PC-3 (cell line): ENCODE measurements at places on chromosomes 3 and 15. TPM values are rescaled to one million over a fixed set of nuclear protein-coding genes. Genes with fewer than 3 reads are reported as not detected.

Gene SIDT1
- 14.1 and 18.4 TPM in 2 replicates for total RNA-seq

Gene P2RY1
- 0.29 and 0.81 TPM in 2 replicates for total RNA-seq

Gene CIB1
- total RNA-seq = 83.7 and 85.8 TPM in 2 replicates

Gene CCR8
- not detected in 2 replicates for total RNA-seq

- peak; percentile 75 for DNase-seq
- no peak overlapping the region for H3K4me3 ChIP-seq
- peaks cover 12% of the 10 kb centered on the region; the same call in 1 of the 2 replicates for H3K4me1 ChIP-seq
- H3K27ac ChIP-seq = no peak overlapping the region
- no peaks in the 10 kb centered on the region for H3K27me3 ChIP-seq
These were observed 327.0 kb upstream of the RORA start for GRCh38 chr15:61556037-61556648.

DNA sequence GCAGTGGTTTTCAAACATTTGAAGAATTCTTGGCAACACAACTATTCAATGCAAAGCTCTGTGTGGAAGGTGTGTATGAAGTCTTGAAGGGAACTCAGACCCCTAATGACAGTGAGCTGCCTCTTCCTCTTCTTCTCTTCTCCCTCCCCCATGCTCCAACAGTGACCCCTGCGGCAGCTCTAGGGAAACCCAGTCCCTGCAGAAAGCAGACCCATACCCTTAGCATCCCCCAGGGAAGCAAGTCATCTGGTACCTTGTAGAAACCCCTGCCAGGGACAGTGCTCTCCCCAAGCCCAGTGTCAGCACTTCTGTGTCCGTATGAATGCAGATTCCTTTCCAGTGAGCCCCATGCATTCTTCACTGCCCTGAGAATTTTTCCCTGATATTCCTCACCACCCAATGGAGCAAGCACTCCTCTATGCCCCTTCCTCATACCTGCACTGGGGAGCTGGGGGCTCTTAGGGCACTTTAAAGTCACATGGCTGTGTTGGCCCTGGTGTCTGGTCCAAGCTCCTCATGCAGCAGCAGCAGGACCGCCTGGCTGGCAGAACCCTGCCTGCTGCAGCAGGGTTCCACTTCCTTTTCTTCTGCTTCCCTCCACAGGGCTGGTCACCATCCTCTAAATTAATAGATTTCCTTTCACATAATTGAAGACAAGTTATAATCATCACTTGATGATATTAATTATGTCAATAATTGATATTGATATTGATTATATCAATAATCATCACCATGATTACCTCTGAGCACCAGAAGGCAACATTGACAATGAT, 442.5 kb downstream of the EPHB1 start:
- H3K27ac ChIP-seq = no peak overlapping the region
- H3K4me3 ChIP-seq = no peak overlapping the region
- H3K27me3 ChIP-seq = no peaks in the 10 kb centered on the region

DNA sequence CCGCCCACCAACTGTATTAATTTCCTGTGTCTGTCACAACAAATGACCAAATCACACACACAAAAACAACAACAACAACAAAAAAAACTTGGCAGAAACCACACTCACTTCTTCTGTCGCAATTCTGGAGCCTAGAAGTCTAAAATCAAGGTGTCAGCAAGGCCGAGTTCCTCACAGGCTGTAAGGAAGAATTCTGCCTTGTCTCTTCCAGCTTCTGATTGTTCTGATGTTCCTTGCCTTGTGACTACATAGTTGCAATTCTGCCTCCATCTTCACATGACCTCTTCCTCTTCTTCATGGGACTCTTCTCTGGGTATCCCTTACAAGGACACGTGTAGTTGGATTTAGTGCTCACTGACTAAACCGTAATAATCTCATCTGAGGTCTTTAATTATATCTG, 61.4 kb downstream of the IL12A start:
- no peaks in the 10 kb centered on the region for H3K36me3 ChIP-seq
- no peaks in the 10 kb centered on the region for H3K4me1 ChIP-seq
- no peak overlapping the region for H3K27ac ChIP-seq
- DNase-seq = no peak
- no peak overlapping the region for H3K4me3 ChIP-seq

- peaks cover 33% of the 10 kb centered on the region for H3K4me1 ChIP-seq
- no peaks in the 10 kb centered on the region for H3K27me3 ChIP-seq
- DNase-seq = peak; percentile 82
- H3K36me3 ChIP-seq = no peaks in the 10 kb centered on the region
- H3K27ac ChIP-seq = peak overlapping the region; percentile 94
- peak overlapping the region; percentile 90 for H3K4me3 ChIP-seq
These were observed 730 bp downstream of the SPRED1 start for GRCh38 chr15:38253351-38253781.

GRCh38 chr3:18111796-18112232, 313.3 kb downstream of the SATB1 start:
- DNase-seq = peak; percentile 24
- H3K27ac ChIP-seq = no peak overlapping the region
- peaks cover 15% of the 10 kb centered on the region for H3K4me1 ChIP-seq
- H3K27me3 ChIP-seq = no peaks in the 10 kb centered on the region
- H3K4me3 ChIP-seq = no peak overlapping the region

DNA sequence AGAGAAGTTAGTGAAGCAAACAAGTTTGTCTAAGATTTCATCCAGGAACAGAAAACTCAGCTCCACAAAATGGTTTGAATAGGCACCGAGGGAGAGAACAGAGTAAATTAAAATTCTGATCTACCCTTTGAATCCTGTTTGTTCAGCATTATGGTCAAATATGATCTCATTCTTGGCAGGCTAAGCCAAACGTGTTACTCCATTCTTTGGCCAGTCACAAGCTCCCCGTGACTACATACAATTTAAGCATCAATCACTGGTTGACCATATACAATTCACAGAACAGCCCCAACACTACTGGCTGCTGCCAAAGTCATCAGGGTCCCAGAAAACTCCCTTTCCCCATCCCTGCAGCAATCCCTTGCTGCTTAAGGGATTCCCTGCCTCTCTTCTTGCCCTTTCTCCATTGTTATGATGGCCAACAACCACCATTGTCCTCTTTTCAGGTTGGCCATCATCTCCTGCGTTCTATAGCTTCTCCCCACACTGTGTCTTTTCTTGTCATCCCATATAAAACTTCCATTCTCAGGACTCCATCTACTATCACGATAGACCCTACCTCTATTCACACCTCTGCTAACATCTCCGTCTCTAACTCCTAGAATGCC, 46.3 kb downstream of the GOLIM4 start:
- no peaks in the 10 kb centered on the region for H3K36me3 ChIP-seq
- no peak overlapping the region for H3K27ac ChIP-seq
- no peak overlapping the region for H3K4me3 ChIP-seq
- no peaks in the 10 kb centered on the region for H3K4me1 ChIP-seq

DNA sequence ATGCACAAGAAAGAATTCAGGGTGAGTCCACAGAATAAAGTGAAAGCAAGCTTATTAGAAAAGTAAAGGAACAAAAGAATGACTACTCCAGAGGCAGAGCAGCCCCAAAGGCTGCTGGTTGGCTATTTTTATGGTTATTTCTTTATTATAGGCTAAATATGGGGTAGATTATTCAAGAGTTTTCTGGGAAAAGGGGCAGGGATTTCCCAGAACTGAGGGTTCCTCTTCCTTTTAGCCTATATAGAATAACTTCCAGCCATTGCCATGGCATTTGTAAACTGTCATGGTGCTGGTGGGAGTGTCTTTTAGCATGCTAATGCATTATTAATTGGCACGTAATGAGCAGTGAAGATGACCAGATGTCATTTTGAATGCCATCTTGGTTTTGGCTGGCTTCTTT, 13.6 kb downstream of the GLDN start:
- H3K27me3 ChIP-seq = no peaks in the 10 kb centered on the region
- no peak overlapping the region for H3K27ac ChIP-seq
- DNase-seq = no peak
- H3K4me3 ChIP-seq = no peak overlapping the region
- H3K4me1 ChIP-seq = no peaks in the 10 kb centered on the region
- no peaks in the 10 kb centered on the region for H3K36me3 ChIP-seq

DNA sequence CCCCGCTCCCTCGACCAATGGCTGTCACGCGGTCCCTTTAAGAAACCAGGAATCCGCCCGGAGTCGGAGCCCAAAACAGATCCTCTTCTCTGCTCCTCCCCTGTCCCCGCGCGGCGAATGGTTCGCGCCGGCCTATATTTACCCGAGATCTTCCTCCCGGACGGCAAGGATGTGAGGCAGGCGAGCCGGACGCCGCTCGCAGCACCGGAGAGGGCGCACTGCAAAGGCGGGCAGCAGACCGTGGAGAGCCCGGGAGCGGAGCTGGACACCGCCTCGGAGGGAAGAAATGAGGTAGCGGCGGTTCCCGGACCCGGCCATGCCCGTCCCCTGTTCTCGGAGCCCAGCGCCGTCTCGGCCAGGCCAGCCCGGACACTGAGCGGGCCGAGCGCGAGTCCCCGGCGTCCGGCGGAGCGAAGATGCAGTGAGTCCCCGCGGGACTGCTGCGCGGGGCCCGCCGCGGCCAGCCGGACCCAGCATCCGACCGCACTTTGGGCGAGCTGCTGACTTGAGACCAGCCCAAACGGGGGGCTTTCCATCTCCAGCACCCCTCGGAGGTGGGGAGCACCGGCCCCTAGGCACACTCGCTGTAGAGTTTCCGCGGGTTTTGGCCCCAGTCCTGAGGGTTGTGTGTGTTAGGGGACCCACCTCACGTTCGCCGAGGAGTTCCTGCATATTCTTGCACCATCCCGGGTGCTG, at the start of gene FAM43A:
Gene FAM43A (plus strand): TSS at position 166 of the 696 bp plus-strand sequence. CDS start 944 bp downstream, outside the sequence.
- H3K36me3 ChIP-seq = no peaks in the 10 kb centered on the region
- DNase-seq = peak; percentile 97
- H3K27ac ChIP-seq = peak within 1 kb of the TSS; percentile 3; the same call in 1 of the 2 replicates

DNA sequence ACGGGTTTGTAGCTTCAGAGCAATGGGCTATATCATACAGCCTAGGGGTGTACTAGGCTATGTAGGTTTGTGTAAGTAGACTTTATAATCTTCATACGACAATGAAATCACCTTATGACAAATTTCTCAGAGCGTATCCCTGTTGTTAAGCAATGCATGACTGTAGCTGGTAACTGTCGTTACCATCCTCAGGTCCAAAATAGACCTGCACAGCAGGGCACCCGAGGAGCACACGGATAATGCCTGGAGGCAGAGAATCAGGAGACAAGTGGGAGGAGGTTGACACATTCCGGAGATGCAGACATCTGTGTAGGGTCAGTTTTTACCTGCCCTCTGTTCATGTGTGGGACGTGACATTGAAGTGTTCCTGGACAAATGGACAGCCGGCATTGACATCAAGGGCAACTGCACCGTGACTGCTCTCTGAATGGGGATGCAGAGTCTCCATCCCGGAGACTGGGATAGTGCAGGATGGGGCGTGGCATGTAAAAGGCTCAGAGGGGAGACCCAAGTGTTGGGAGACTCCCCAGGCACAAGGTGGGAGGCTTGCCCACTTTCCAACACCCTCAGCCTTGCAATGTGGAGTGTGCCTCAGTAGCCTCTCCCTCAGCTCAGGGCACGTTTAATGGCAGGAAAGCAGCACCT, 45.9 kb upstream of the PGPEP1L start:
- H3K36me3 ChIP-seq = no peaks in the 10 kb centered on the region
- H3K4me3 ChIP-seq = no peak overlapping the region
- no peak for DNase-seq
- no peaks in the 10 kb centered on the region for H3K4me1 ChIP-seq
- H3K27me3 ChIP-seq = no peaks in the 10 kb centered on the region

DNA sequence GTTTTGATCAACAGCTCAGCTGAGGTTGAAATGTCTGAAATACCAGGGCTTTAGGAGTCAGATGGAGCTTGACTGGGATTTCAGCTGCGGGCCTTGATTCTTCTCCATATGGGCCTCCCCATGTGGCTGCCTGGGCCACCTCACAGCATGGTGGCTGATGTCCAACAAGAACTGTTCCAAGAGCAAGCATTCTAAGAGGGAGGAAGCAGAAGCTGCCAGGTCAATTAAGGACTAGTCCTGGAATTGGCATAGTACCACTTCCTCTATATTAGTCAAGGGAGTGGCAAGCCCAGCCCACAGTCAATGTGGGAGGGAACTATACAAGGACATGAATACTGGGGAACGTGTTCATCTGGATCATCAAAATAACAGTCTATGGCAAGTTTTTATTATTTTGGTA, 181.7 kb upstream of the ANKRD28 start:
- H3K4me1 ChIP-seq = peaks cover 29% of the 10 kb centered on the region
- no peaks in the 10 kb centered on the region for H3K36me3 ChIP-seq
- H3K27ac ChIP-seq = no peak overlapping the region
- DNase-seq = peak; percentile 19

GRCh38 chr3:183377307-183377959, 51.0 kb downstream of the MCF2L2 start:
- no peaks in the 10 kb centered on the region for H3K36me3 ChIP-seq
- H3K27ac ChIP-seq = peak overlapping the region; percentile 91
- peak; percentile 73 for DNase-seq
- H3K4me3 ChIP-seq = peak overlapping the region; percentile 28; the same call in 1 of the 2 replicates
